ENCODE measurements at places on chromosomes 12 and 14.

GRCh38 chr12:124224535-124225110 lies 70.3 kb upstream of the RFLNA start:
- DNase-seq = no peak

- DNase-seq = peak; percentile 30
These were observed 275.7 kb upstream of the SSTR1 start for GRCh38 chr14:37932008-37932407.

DNA sequence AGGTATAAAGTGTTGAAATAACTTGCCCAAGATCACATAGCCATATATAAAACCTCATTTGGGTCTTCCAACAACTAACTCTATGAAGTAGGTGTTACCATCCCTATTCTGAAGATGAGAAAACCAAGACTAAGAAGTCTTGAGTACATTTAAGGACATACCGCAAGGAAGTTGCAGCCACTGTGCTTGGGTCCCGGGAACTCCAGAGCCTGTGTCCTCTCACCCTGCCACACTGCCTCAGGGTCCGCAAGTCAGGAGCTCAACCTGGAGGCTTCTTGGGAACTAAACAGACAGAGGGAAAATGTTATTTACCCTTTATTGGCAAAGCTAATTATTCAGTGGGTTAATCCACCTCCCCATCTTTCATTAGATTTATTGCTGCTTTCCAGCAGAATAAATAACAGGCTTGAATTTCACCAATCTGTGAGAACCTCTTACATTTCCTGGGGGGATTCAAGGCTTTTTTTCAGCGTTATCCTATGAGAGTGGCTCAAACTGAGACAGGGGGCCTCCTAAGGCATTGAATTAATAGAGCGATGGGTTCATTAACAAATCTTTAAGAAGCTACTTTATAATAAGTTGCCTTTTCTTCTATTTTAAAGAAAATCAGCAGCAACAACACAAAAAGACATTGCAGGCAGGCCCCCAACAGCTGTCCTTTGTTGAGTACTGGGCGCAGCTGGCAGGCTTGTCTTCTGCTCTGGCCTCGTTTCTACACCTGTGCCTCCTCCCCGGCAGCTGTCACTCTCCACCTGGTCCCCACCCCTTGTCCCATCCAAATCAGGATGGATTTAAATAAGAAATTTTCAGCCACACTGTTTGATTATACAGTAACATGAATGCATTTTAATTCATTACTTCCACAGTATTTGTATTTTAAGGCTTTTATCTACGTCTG lies 25.3 kb downstream of the PHLDA1 start:
- DNase-seq = no peak

- no peak for DNase-seq
These were observed at the start of gene TESPA1 for GRCh38 chr12:54984658-54985376. TSS of gene TESPA1 (minus strand) at chr12:54984762. CDS start at chr12:54974562, 10,200 bp downstream.

DNA sequence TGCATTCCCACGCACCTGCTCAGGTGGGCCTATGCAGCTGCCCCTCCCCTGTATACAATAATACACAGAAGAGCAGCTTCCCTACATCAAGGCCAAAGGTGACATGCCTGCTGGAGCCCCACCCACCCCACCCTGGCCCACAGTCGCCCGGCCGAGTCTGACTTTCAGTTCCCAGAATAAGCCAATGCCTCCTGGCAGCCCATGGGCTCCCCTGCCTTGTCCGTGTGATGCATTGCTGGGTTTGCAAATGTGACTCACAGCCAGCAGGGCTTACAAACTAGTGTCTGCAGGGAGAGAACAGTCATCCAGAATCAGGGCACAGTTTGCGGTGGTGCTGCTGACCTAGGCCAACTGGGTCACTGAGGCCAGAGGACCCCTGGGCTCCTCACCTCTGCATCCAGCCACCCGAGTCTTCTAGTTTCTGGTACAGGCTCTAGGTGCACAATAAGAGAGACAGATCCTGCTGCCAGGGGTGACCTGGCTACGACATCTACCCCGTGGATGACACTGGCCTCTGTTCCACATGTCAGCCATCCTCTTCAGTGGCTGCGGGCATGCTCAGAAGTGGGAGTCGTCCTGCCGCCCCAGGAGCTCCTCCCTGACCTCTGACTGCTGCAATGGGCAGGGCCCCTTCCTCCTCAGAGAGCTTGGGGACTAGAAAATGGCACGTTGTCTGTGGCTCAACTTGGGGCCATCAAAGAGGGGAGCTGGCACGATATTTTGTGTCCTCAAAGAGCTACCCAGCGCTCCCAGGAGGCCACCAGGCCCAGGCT lies 84.5 kb downstream of the CHGA start:
- peak; percentile 71 for DNase-seq

GRCh38 chr12:45914090-45914489 lies 76.3 kb downstream of the SCAF11 start:
- peak; percentile 85 for DNase-seq

- no peak for DNase-seq
These were observed 47.8 kb downstream of the ADGRD1 start for GRCh38 chr12:131001493-131001892.

GRCh38 chr12:96187956-96188355 lies 6.2 kb upstream of the ELK3 start:
- DNase-seq = no peak

DNA sequence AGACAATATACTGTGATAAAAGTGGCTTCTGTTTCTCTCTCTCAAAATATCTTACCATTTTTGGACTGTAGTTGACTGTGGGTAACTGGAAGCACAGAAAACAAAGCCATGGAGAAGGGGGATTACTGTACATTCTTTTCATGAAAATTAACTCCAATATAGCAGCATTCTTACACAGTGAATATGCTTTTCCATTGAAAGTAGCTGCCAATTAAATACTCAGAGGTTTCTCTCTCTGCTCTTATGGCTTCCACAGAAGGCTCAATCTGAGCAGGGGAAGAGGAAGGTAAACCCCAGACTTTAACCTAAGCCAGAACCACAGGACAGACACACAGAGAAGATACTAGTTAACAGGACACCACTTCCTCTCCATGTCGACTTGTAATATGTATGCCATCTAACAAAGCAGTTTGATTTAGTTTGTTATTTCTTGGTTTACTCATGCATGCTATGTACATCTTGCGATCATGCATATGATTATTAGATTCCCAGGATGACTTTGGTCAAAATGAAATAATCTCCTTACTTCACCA lies 150.2 kb downstream of the SSPN start:
- peak; percentile 36 for DNase-seq

GRCh38 chr12:13875744-13876143 lies 105.7 kb downstream of the GRIN2B start:
- DNase-seq = no peak

GRCh38 chr14:68527329-68527851 lies 265.5 kb downstream of the ZFP36L1 start:
- DNase-seq = no peak

- no peak for DNase-seq
These were observed 38.1 kb downstream of the ATF7 start for GRCh38 chr12:53588123-53588522.

DNA sequence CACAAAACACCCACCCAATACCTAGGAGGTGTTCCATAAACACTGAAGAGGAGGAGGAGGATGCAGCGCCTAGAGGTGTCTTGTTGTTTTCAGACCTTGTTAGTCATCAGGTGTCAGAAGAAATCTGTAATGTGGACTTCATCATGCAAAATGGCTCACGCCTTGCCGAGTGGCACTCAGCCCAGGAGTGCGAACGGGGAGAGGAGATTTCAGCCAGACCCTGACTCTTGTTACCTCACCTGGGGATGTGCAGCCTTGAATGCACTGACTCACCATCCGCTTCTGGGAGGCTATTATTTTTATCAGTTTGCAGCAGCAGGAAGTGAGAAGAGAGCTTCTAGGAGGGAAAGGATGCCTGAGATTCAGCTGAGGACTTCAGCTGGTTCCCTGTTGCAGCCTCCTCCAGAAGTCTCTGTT lies 48.2 kb upstream of the PLXNC1 start:
- peak; percentile 41 for DNase-seq

- no peak for DNase-seq
These were observed 37.8 kb upstream of the FICD start for GRCh38 chr12:108477055-108477880.

DNA sequence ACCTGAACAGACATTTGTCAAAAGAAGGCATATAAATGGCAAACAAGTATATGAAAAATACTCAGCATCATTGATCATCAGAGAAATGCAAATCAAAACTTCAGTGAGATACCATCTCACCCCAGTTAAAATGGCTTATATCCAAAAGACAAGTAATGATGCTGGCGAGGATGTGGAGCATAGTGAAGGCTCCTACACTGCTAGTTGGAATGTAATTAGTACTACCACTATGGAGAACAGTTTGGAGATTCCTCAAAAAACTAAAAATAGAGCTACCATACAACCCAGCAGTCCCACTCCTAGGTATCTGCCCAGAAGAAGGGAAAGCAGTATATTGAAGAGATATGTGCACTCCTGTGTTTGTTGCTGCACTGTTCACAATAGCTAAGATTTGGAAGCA lies 146.1 kb downstream of the TGFB3 start:
- no peak for DNase-seq

- peak; percentile 9 for DNase-seq
These were observed 48.6 kb upstream of the BCAT1 start for GRCh38 chr12:24997496-24997895.

GRCh38 chr12:24268663-24269186 lies 319.3 kb upstream of the SOX5 start:
- no peak for DNase-seq

DNA sequence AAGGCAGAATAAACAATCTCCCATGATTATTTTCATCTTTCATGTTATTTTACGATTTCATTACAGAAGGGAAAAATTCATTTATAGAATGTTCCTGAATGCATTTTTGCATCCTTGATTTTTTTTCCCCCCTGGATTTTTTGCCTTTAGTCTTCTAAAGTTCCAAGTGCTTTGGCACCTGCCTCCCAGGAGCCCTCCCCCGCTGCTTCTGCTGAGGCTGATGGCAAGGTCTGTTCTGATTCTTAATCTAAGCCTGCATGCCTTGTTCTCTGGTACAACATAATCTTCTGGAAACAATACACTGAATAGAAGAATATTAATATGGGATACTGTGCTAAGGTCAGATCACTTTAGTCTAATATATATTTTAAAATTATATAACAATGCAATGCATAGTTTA lies 18.0 kb downstream of the YARS2 start:
- DNase-seq = no peak

- peak; percentile 69 for DNase-seq
These were observed 790 bp downstream of the SSH1 start for GRCh38 chr12:108856428-108857157.

DNA sequence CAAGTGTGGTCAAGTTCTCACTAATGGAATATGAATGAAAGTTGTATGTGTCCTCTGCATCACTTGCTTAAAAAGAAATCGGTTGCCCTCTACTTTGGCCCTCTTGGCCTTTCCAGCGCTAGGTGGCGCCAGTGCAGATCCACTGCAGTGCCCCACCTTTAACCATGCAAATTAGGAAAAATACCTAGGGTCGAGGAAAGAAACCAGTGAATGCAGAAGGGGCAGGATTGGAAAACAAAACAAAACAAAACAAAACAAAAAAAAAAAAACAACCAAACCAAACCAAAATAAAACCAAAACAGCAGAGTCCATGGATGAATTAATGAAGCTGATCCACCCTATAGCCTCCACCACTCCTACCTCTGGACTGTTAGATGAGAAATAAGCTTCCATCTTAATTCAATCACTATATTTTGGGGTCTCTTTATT lies 12.9 kb upstream of the NEMF start:
- peak; percentile 63 for DNase-seq

GRCh38 chr14:54567639-54568561 lies 972 bp downstream of the SAMD4A start:
- DNase-seq = peak; percentile 48

DNA sequence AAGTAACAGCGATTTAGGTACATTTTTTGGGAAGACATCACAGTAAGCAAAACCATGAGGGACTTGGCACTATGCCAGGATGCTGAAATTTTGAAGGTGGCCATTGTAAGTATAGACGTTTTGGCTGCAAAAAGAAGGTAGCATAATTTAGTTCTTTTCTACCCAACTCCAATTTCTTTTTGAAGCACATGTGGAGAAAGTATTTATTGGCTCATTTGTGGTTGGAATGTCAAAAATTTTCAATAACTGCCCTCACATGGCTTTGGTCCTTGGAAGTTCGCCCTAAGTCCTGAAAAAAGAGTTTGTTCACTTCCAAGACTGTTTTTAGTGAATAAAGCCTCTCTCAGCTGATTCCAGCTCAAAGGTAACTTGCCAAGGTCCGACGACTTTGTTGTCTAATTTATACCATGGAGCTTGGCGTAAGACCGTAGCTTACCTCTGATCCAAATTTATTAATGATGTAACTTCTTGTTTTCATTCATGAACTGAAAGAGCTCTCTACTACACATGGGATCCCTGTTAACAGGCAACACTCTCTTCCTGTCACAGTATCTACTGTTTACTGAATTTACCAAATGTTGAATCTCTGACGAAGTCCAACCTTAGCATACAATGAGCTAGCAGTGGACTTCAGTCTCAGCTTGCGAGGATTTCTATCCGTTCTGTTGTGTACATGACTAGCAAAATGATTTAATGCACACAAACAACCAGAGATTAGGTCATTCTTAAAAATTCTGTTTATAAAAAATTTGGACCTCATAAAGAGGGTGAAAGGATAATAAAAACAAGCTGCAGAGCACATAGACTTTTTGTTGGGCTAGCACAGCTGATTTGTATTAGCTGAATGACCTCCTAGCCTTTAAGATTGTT lies 49.0 kb downstream of the MSRB3 start:
- peak; percentile 76 for DNase-seq

- DNase-seq = no peak
These were observed 182.3 kb upstream of the PWP1 start for GRCh38 chr12:107503129-107503855.

GRCh38 chr14:51566831-51567582 lies 84.7 kb upstream of the FRMD6 start:
- no peak for DNase-seq

- no peak for DNase-seq
These were observed 76.8 kb downstream of the NINJ2 start for GRCh38 chr12:586318-587071.

DNA sequence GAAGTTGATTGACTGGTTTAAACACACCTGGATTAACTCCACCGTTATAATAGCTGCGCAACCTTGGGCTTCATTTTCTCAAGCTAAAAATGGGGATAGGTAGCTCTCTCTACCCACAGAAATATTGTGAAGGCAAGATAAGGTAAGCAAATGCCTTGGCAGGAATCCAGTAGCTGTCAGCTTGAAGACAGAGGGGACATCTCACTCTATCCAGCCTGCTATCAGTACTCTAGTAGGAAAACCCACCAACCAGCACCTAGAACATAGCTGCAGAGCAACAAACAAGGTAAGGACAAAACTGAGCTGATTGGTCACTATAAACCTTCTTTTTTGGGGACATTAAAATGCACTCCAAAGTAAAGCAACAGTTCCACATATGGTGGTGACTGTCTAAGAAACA lies 7.7 kb downstream of the CSRP2 start:
- DNase-seq = no peak

DNA sequence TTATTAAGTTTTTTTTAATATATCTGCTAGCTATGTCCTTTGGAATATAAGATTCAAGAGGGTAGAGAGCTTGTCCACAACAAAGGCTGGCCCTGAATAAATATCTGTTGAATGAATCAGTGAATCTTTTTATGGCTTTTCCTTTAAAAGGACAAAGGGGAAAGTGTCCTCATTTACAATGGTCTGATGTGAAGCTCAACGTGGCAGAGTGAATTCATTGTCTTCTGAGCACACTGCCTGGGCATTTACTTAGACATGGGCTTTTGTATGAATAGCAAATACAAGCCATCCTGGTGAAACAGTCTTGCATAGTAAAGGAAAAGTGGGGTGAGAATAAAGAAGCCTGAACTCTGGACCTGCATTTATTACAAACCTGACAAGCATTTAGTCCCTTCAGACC lies 201.2 kb downstream of the NELL2 start:
- DNase-seq = no peak

GRCh38 chr14:59254146-59254910 lies 65.9 kb downstream of the DAAM1 start:
- DNase-seq = peak; percentile 98

- DNase-seq = no peak
These were observed 6.5 kb downstream of the PPP1R3E start for GRCh38 chr14:23296012-23296777.
